ENCODE measurements at places on chromosomes 1 and 21.

GRCh38 chr1:242139442-242139841 is 140.5 kb upstream of the MAP1LC3C start:
- no peak for DNase-seq

DNA sequence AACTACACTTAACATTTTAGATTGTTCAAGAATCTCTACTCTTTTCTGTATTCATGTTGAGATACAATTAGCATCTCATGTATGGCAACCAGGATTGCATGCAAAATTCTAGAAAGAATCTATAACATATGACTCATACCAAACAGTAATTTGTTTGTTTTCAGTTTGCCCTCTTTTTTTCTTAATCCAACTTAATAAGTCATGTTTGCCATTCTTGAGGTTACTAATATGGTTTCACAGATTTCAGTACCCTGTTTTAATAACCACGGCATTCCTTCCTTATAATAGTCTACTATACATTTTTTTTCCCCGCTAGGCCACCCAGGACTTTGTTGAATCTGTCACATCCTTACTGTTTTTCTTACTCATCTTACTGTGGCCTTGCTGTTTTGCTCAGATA is 140.8 kb downstream of the FMN2 start:
- DNase-seq, result no peak

DNA sequence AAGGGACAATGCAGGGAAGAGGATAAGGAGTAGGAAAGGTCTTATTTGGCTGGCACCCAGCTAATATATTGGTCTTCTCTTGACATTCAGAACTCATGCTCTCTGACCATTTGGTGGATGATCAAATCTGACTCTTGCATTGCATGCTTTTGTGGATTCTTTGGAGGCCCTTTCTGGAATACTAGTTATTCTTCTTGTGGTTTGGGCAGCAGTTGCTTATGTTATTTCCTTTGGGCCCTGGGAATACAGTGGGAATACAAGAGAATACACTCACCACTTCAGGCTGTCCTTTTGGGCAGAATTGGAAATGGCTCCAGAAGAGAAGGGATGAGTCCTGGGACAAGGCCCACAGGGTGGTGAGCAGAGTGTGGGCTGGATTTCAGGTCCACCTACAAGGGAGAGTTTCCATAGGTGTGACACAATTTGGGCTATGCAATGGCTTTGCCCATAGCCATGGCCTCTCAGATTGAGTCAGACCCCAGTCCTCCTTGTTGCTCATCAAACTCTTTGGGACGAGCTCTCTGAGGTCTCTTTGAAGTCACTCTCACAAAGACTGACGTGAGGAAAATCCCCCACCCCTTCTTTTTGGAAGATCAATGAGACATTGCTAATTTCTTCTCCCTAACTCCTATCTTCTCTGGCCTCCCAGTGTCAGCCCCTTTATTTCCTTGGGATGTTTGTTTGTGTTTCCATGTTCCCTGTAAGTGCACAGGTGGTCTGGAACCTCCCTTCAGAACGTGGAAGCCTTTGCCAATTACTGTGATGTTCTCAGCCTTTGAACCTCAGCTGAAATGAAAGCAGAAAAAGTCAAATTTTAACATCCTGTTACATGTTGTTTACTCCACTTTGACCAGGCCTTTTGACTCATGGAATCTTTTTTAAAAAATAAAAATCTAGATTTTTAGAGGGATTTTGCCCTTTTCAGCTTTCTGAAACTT is 19.4 kb downstream of the HSD11B1 start:
- no peak for DNase-seq

DNA sequence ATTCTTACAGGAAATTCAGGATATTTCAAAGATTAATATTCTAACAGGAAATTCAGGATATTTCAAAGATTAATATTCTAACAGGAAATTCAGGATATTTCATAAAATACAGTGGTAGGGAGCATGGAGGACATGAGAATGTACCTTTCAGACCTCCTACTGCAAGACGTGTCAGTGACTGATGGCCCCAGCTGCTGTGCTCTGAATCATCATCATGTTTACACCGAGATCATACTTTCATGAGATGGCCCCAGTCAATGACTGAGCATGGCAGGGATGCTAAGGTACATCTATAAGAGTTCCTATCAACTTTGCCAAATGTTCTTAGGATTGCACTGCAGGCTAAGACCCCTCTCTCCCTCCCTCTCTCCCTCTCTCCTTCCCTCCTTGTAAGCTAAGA is 69.0 kb downstream of the HFM1 start:
- no peak for DNase-seq

GRCh38 chr1:71473331-71473730 is 392.5 kb upstream of the ZRANB2 start:
- no peak for DNase-seq

DNA sequence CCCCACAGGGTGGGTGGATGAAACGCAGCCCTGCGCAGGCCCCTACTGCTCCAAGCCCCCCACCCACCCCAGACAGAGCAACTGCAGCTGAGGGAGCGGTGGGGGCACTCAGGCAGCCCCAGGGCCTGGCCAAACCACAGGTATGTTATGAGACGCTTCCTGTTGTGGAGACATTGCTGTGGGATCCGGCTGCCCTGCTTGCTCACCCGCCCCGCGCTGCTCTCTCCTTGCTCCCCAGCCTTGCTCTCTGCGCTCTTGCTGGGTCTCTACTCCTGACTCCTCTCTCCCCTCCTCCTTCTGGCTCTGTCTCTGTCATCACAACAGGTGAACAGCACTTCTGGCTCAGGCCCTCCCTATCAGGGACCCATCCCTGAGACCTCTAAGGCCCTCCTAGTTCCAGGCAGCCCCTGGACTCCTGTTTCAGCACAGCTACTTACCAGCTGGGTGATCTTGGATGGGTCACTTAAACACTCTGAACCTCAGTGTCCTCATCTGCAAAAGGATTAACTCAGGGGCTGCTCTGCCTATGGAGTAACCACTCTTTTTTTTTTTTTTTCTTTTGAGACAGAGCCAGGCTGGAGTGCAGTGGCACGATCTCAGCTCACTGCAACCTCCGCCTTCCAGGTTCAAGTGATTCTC is 15.9 kb downstream of the COL8A2 start:
- DNase-seq, result no peak

DNA sequence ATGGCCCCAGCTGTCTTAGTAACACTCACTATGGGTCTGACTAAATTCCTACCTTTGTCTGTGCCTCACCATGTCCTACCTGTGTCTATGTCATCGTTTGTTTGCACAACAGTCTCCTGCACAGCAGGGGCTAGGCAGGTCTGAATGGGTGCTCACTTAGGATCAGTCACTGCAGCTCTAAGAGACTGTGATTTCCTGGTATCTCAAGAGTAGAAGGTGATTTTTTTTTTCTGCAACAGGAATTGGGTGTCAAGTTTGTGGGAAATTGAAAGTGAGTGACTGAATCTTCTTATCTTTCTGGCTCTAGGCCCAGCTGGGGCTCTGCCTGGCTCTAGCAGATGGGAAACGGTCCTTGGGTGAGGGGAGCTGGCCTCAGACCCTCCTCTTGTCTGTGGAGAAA is 46.4 kb upstream of the TRABD2B start:
- DNase-seq, result no peak

DNA sequence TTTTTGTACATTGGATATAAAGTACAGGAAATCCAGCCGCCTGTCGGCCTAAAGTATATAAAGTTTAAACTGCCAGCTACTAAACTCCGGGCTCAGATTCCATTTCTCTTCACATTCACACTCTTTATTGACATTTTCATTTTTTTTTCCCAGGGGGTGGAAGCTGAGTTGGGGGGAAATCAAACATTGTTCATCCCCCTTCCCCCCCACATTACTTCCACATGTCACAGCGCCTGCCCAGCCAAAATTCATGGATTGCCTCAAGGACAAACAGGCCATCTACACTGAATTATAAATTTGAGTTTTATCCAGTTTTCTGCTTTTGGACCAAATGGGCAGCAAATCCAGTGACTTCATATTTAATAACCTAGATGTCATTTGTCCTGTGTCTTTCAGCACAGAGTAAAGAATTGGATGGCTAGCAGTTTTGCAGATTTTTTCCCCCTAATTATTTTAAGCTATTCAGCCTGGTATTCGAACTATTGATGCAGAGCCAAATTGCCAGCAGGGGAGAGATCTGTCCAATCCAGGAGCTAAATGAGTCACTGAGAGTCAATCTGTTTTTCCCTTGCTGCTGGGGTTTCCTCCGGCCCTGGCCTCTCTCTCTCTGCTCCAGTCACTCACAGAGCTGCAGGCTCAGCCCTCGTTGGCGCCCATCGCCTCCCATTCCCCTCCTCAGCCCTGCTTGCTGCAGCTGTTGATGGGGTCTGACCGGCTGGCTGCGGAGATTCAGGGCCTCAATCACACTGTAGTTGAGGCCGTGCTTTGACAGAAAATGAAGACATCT is 98.0 kb downstream of the LMO4 start:
- DNase-seq, result no peak
